HFFc6 (cell line): ENCODE measurements at places on chromosomes 4 and X. TPM values are rescaled to one million over a fixed set of nuclear protein-coding genes. Genes with fewer than 3 reads are reported as not detected.

- no peaks in the 10 kb centered on the region for H3K27me3 ChIP-seq
- no peak overlapping the region for H3K27ac ChIP-seq
- DNase-seq = no peak
- no peaks in the 10 kb centered on the region for H3K36me3 ChIP-seq
These were observed 441.2 kb downstream of the CENPC start for GRCh38 chr4:67104145-67104544.

ARMCX5 gene
- 7.0 and 8.2 TPM in 2 replicates for total RNA-seq

DNA sequence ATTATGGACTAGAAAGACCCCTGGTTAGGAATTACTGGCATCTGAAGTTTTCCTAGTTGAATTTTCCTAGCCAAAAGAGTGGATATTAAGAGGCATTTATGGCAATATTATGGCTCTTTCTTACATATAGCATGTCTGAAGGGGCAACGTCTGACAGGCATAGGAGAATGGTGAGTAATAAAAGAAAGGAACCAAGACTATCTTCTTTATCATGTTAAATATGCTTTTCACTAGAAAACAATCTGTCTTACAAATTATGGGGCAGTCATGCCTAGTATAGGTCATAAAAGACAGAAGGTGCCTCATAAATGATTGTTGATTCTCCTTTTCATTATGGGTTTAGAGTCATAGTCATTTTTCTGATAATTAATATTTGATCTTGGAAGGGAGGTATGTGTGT lies 431.1 kb upstream of the HTR2C start:
- H3K27me3 ChIP-seq = no peaks in the 10 kb centered on the region
- no peaks in the 10 kb centered on the region for H3K4me1 ChIP-seq
- no peak for DNase-seq
- H3K4me3 ChIP-seq = no peak overlapping the region
- H3K36me3 ChIP-seq = no peaks in the 10 kb centered on the region

MXRA5 gene
- total RNA-seq = 6.6 to 12.3 TPM (median 10.0 TPM) in 3 replicates

DNA sequence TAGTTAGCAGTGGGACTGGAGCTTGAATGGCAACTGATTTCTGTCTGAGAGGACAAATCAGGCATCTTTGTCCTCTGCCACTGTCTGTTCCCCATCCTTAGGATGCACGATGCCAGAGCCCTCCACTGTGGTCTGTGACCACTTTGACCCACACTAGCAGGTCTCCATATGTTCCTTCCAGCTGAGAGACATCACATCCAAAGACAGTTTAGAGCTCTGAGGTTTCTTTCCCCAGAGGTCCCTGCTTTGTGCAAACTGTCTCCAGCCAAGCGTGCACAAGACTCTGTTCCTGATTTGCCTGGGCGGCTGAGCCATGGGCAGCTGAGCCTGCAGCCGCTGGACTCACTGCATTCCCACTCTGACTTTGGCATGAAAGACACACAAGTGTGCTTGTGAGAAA lies 98.0 kb downstream of the PTTG2 start:
- no peaks in the 10 kb centered on the region for H3K27me3 ChIP-seq
- H3K4me3 ChIP-seq = no peak overlapping the region
- peaks cover 31% of the 10 kb centered on the region for H3K4me1 ChIP-seq
- DNase-seq = no peak
- H3K36me3 ChIP-seq = peaks cover 31% of the 10 kb centered on the region

- H3K4me3 ChIP-seq = no peak overlapping the region
- DNase-seq = no peak
- peaks cover 34% of the 10 kb centered on the region for H3K4me1 ChIP-seq
- H3K27ac ChIP-seq = no peak overlapping the region
- no peaks in the 10 kb centered on the region; the same call in none of the 2 replicates for H3K36me3 ChIP-seq
- peaks cover 15% of the 10 kb centered on the region for H3K27me3 ChIP-seq
These were observed 213.5 kb upstream of the TAPT1 start for GRCh38 chr4:16439768-16440167.

- no peak for DNase-seq
- H3K36me3 ChIP-seq = no peaks in the 10 kb centered on the region
- no peak overlapping the region for H3K27ac ChIP-seq
These were observed 26.2 kb downstream of the UGT2B7 start for GRCh38 chr4:69122476-69122875.

DNA sequence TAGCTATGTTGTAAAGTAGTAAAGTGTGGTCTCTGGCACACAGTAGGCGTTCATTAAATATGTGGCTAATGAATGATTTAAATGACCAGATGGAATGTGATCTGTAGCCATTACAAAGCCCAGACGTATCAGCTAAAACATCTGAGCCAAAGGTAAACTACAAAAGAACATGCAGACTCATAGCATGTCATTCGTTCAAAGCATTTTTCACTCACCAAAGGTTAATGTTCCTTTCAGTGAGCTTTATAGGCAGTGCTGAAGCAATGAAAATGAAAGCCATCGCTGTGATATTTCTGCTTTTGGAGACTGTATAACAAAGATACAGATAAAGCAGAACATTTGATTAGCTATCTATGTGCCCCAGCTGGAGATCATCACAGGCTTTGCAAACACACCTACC lies 50.5 kb downstream of the F9 start:
- no peak overlapping the region for H3K27ac ChIP-seq
- no peaks in the 10 kb centered on the region for H3K4me1 ChIP-seq
- no peaks in the 10 kb centered on the region for H3K27me3 ChIP-seq
- no peak overlapping the region for H3K4me3 ChIP-seq
- DNase-seq = no peak

DNA sequence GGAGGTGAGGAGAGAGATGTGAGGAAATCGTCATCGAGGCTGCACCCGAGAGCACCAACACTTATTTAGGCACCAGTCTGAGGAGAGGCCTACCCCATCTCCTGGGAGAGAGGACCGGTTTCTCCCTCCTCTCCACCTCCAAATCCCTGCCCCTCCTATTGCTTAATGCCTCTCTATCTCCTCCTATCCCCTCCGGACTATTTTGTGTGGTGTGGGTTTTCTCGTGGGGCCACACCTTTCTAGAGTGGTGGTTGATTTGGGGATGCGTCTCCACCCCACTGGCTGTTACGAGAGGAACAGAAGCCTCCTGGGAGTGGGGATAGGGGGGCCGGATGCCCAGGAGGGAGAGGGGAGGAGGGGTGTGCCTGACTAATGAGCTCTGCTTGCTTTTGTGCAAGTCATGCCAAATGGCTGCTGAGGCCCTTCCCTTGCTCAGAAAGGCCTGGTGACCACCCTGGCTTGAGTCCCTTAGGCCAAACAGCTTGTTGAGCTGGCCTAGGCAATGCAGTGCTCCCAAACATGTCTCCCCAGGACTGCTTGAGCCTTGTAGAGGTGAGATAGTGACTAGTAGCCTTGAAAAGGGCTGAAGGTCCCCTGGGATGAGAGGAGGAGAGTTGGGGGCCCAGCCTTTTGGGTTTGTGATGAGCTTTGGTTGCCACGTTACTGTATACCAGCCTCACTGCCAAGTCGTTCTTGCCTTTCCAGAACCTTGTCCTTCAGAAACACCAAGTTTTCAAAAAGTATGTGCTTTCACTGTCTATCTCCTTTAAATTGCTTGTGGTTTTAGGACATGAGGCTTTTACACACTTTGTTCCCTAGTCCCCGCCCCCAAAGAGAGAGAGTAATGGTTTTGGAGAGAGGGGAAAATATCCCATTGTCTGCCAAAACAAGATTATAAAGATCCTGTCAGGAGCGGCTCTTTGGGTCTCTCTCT lies 1.2 kb downstream of the MSN start:
- peak overlapping the region; percentile 100 for H3K27ac ChIP-seq
- peak overlapping the region; percentile 95 for H3K4me3 ChIP-seq
- no peaks in the 10 kb centered on the region for H3K27me3 ChIP-seq
- peak; percentile 73 for DNase-seq

DNA sequence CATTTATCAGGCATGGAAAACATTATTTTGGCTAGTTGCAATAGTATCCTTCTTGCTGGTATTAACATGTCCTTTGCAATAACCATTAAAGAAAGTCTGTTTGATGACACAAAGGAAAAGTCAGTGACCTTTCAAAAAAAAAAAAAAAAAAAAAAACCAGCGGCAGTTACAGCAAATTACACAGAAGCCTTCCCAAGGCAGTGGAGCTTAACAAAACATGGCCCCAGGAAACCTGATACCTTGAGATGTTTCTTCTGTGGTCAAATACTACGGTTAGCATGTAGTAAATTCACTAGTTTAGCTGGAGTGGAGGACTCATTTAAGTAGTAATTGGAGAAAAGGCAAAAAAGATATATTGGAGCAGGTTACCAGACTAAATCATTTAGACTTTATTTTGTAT lies 359.1 kb downstream of the DACH2 start:
- H3K36me3 ChIP-seq = no peaks in the 10 kb centered on the region
- no peaks in the 10 kb centered on the region for H3K4me1 ChIP-seq

DNA sequence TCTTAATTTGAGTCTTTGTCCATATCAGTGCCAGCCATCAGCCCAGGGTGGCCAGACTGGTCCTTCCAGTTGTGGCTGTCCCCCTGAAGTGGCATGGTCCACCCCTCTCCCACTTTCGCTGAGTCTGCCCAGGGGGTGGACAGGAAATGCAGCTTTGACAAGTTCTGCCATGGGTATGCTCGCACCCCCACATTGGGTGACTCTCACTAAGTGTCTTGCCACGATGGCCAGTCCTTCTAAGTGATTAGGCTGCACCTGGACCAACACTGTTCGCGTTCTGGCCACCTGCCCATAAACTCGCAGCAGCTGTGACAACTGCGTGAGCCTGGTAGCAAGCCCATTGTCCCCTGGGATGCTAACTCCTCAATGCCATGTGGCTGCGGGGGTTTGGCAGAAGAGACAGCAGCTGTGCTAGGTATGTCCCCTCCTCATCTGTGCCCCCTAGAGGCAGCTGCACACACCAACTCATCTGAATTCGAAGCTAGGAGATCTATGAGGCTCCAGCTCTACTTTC lies 10.0 kb upstream of the LNX1 start:
- no peak overlapping the region for H3K27ac ChIP-seq
- no peaks in the 10 kb centered on the region for H3K36me3 ChIP-seq
- peaks cover 14% of the 10 kb centered on the region; the same call in 1 of the 2 replicates for H3K4me1 ChIP-seq
- peaks cover 3% of the 10 kb centered on the region for H3K27me3 ChIP-seq
- no peak for DNase-seq

MAGEA8 gene
- not detected in 3 replicates for total RNA-seq

DNA sequence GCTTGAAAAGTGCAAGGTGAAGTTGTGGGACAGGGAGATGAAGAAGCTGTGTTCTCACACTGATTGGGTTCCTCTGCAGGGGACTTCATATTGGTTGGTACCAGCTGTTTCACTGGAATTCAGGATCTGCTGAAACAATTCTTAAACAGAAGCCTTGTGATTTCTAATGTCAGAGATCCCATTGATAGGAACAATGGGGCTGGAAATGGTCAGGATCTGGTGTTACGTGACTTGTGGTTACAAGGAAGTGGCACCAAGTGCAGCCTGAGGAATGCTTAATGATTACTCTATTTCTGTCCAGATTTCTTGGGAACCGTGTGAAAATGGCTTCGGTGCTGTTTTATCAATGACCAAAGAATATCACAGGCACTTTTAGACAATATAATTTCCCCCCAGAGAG lies 68.1 kb downstream of the MOSPD2 start:
- H3K4me1 ChIP-seq = peaks cover 41% of the 10 kb centered on the region
- DNase-seq = no peak
- no peak overlapping the region for H3K4me3 ChIP-seq
- no peak overlapping the region for H3K27ac ChIP-seq
- H3K27me3 ChIP-seq = no peaks in the 10 kb centered on the region

RAP2C gene
- 26.6 to 34.0 TPM (median 28.4 TPM) in 3 replicates for total RNA-seq
